ENCODE measurements at places on chromosomes 2 and 18.

DNA sequence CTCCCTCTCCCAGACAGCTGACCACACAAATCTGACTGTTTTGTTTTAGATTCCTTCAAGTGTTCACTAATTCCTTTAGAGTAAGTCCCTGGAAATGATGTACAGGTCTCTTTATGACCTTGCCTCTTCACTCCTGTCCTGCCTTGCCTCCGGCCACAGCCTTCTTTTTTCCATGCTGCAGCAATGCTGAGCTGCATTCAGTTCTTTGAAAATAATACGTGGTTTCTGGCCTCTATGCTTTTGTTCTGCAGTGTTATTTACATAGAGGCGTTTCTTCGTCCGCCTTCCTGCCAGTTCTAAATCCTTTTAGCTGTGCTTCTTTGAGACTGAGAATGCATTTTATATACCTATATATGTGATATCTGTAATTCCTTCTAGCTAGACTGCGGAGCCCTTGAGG lies 87.2 kb downstream of the PPP1R1C start:
- DNase-seq, result no peak

GRCh38 chr18:53753601-53754000 lies 470.9 kb downstream of the MBD2 start:
- no peak for DNase-seq

- no peak for DNase-seq
Observed at GRCh38 chr2:127917916-127918315, 32.2 kb upstream of the AMMECR1L start.

GRCh38 chr2:54240515-54241469 lies 15.2 kb downstream of the TSPYL6 start:
- no peak for DNase-seq

- no peak for DNase-seq
Observed at GRCh38 chr2:28350196-28350595, 42.5 kb upstream of the FOSL2 start.

DNA sequence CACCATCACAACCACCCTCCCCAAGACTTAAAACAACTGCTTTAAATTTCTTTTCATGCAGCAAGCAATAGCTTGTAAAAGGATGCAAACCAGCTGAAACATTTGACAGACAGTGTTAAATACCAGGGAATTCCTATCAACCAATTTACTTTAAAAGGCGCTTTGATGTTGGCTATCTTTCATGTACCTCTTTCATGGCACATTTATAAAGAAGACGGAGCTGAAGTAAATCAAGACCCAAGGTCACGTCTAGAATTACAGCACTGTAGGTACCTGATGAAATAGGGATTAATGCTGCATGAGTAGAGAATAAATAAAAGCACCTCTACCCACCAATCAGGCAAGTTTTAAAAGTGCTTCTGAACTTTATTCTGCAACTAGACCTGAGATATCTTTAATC lies 78.9 kb downstream of the SRBD1 start:
- DNase-seq, result no peak

DNA sequence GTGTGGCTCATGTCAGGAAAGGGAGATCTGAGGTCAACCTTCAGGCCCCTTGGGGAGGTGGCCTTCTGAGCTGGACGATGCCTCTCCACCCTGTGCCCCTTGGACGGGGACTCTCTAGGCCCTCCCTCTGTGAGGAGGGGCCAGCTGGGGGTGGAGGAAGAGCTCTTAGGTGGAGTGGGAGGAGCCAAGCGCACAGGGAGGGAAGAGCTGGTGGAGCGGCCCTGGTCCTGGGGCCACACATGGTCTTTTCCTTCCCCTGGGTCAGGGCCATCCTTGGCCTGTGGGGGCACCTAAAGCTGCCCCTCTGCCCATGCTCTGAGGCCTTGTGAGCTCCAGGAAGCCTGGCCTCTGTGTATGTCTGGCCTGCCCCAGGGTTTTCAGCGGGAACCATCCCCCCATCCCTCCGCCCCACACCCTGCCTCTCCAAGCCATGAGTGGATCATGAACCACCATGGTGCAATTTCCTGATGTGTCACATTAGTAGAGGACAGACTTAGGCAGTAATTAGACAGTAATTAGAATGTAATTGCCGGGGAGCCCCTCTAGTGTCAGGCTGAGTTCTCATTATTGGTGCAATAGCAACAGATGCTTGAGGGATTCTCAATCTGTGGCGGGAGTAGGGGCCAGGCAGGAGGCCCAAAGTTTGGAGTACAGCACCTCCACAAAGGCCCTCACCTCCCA lies 63.0 kb downstream of the GLI2 start:
- no peak for DNase-seq

DNA sequence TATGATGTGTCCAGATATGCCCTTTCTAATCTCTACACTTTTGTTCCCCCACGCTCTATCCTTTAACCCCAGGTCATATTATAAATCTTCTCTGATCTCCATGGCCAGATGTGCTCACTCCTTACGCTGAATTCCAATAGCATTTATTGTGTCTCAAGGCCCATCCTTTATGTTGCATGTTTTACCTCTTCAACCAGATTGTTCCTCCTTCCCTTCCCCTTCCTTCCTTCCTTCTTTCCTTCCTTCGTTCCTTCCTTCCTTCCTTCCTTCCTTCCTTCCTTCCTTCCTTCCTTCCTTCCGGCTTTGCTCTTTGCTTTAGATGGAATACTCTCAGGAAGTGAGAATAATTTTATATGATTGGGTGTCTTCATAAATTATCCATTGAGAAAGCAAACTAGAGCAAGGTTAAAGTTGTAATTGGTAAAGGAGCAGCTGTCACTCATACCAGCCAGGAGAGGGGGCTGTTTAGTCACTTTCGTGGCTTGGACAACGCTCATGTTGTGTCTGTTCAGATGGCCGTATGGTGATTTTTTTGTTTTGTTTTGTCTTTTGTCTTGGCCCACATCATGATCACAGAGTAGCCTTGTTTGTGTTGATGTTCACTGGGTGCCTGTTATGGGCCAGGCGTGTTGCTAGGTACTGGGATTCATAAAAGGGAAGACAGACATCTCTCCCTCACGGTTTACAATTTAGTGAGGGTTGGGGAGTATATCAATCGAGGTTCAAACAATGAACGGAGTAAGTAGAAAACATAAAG lies 68.0 kb downstream of the DAW1 start:
- DNase-seq, result peak; percentile 10

- no peak for DNase-seq
Observed at GRCh38 chr2:159549234-159549633, 67.1 kb downstream of the BAZ2B start.

GRCh38 chr2:21449881-21450280 lies 326.1 kb downstream of the TDRD15 start:
- DNase-seq, result no peak

DNA sequence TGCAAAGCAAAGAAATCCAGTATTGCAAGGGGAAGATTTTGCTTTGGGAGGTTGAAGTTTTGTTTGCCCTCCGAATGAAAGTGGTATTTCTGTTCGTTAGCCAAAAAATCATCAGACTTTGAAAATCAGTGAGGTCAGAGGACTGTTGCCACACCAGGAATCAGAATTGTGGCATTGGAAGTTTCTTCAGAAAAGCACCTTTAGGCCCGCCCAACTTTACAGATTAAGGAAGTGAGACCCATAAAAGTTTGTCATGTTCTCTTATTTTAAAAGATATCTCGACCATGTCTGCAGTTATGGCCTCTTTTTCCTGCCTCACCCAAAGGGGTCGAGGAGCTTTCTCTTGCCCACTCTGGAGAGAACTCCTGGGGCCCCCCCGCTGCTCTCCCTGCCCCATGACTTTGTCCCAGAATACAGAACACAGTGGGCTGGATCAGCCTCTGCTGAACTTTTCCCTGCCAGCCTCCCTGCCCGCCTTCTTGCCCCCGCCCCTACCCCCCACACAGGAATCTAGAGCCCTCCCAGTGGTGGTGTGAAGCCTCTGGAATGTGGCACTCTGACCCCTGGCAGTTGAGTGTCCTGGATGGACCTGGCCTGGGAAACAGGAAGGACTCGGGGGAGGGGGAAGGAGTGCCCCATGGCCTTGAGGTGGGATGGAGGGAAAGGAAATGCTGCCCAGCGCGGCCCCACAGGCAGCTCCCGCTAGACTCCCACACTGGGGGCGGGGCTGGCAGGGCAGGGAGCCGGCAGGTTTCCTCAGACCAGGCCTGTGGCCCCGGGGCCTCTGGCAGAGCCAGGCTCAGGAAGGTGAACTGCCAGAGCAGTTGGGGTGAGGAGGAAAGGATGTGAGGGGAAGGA lies 25.3 kb downstream of the CRIM1 start:
- no peak for DNase-seq

GRCh38 chr2:128315829-128316776 lies 2.6 kb downstream of the HS6ST1 start:
- no peak for DNase-seq

DNA sequence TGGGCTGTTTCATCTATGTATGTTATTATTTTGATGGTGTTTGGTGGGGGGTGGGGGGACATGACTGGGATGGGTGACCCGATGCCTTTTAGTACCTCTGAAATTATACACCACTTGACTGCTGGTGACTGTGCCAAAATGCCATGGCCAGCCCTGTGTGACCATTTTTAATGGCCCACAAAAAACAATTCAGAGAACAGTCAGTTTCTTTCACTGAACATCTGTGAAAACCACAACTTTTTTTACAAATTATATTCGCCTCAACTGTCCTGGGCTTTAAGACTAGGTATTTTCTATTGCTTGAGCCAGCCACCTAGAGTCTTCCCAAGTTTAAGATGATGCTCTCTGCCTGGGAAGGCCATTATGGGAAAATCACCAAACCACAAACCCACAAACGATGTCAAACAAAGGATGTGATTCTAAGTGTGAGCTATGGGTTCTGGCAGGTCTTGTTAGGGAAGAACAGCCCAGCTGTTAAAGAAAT lies 33.9 kb downstream of the FN1 start:
- DNase-seq, result no peak

Data from hematopoietic multipotent progenitor cell treated with erythropoietin and hydrocortisone succinate and interleukin-3 and kit ligand, for 8 days (in vitro differentiated cells).